ENCODE measurements at places on chromosomes 7 and 10.
A peak's percentile ranks its signal among the peaks of the same experiment; 100 is the strongest.

DNA sequence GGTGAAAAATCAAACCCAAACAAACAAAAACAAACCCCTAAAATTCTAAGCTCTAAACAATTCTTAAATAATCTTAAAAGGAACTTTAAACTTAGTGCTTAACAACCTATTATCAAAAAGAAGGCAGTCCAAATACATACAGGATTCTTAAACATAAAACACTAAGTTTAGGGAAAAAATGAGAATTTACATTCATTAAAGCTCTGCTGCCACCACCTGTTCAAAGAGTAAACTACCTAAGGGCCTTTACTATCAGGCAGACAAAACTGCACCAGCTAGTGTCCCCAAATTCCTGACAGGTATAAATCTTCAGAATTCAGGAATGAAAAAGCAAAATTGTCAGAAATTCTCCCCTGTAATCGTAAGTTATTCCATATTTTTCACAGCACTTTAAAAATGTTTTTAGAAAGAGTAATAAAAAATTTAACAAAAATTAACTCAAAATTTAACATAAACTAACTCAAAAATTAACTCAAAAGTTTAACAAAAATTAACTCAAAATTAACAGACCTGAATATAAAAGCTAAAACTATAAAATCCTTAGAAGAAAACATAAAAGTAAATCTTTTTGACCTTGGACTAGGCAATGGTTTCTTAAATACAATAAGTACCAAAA is 55.1 kb downstream of the PDZD8 start:
- no peaks in the 10 kb centered on the region for H3K27me3 ChIP-seq
- H3K4me1 ChIP-seq, result peaks cover 16% of the 10 kb centered on the region
- H3K36me3 ChIP-seq, result peaks cover 1% of the 10 kb centered on the region
- no peak for DNase-seq
- H3K4me3 ChIP-seq, result no peak overlapping the region
- no peak overlapping the region for H3K27ac ChIP-seq

DNA sequence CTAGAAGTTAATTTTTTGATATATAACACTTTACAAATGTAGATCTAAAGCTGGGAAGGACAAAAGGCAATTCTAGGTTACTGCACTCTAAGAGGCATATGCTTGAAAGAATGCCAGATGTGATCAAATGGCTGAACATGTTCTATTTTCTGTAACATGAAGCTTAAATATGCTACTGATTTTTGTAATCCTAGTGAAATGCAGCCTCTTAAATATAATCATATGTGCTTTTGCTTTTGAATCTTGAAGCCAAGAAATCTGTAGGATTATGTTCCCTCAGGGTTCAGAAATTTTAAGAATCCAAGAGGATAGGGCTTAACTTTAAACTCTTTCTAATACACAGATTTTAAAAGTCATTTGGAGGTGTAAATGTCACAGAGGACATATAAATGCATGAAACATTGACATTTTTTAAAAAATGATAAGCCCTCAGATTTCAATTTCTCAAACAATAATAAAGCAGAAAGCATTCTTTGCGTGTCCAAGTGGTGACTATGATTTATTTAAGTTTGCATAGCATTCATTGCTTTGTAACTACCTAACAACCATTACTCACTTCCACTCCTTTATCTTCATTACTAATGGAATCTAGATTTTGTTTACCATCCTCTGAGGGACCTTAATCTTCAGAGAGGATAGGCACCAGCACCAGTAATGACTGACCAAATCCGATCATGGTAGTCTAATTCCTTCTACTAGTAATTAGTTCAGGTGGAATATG is 170.4 kb downstream of the MAGI2 start:
- H3K27ac ChIP-seq, result no peak overlapping the region
- no peaks in the 10 kb centered on the region for H3K36me3 ChIP-seq
- no peak for DNase-seq
- no peaks in the 10 kb centered on the region for H3K4me1 ChIP-seq
- H3K4me3 ChIP-seq, result no peak overlapping the region
- H3K27me3 ChIP-seq, result no peaks in the 10 kb centered on the region

GRCh38 chr10:21496343-21497176 is 28.9 kb downstream of the SKIDA1 start:
- H3K4me3 ChIP-seq, result peak overlapping the region; percentile 45
- no peaks in the 10 kb centered on the region for H3K27me3 ChIP-seq
- peak; percentile 57 for DNase-seq
- peak overlapping the region; percentile 13 for H3K27ac ChIP-seq
- H3K36me3 ChIP-seq, result no peaks in the 10 kb centered on the region

- H3K27me3 ChIP-seq, result no peaks in the 10 kb centered on the region
- H3K27ac ChIP-seq, result no peak overlapping the region
- no peaks in the 10 kb centered on the region for H3K36me3 ChIP-seq
- H3K4me1 ChIP-seq, result no peaks in the 10 kb centered on the region
Observed at GRCh38 chr10:108872854-108873253, 1050.5 kb downstream of the XPNPEP1 start.

GRCh38 chr10:119872610-119872859 is at the start of gene MCMBP:
Gene MCMBP, minus strand, starts transcription at chr10:119872843. Its CDS starts 259 bp downstream, at chr10:119872584.
- H3K27me3 ChIP-seq, result no peaks in the 10 kb centered on the region
- H3K36me3 ChIP-seq, result no peaks in the 10 kb centered on the region
- H3K4me3 ChIP-seq, result peak within 1 kb of the TSS; percentile 58
- peaks cover 35% of the 10 kb centered on the region for H3K4me1 ChIP-seq
- no peak for DNase-seq

DNA sequence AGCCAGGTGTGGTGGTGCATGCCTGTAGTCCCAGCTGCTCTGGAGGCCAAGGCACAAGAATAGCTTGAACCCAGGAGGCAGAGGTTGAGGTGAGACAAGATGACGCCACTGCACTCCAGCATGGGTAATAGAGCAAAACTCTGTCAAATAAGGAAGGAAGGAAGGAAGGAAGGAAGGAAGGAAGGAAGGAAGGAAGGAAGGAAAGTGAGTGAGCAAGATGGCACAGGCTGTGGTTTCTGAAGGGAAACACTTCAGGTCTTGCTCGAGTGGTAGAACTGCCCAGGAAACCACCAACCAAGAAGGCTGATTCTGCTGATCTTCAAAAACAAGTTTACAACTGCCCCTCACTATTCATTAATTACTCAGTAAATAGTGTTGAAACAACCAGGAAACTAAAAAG is 45.2 kb downstream of the EZH2 start:
- H3K27me3 ChIP-seq, result no peaks in the 10 kb centered on the region
- H3K4me1 ChIP-seq, result no peaks in the 10 kb centered on the region

GRCh38 chr10:101646364-101646763 is 48.6 kb downstream of the FBXW4 start:
- no peaks in the 10 kb centered on the region for H3K36me3 ChIP-seq
- H3K27ac ChIP-seq, result no peak overlapping the region
- no peak overlapping the region for H3K4me3 ChIP-seq
- H3K27me3 ChIP-seq, result no peaks in the 10 kb centered on the region

DNA sequence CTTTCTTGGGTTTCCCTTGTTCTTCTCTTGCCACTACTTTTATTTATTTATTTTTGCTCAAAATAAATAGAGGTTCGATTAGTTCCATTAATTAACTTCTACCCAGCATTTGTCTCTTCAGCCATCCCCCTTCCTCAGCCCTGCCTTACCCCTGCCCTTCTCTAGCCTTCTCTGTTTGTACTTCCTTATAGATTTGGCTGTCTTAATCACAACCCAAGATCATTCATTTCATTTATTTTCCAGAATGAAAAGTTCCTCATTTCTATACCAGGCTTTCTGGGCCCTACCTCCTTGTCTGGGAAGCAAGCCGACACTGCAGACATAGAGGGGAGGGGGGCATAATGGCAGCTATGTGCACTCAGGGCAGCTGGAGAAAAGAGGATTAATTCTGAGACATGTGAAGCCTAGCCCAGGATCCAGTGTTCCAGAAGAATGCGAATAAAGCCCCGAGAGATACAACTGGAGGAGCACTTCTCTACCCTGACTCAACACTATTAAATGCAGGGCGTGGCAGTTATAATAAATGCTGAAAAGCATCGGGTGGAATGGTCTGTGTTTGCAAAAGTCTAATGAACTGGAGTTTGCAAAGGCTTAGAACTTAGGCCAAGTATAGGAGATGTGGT is 6.4 kb upstream of the PDCD4 start:
- H3K27ac ChIP-seq, result peak overlapping the region; percentile 63
- DNase-seq, result no peak
- no peak overlapping the region for H3K4me3 ChIP-seq

DNA sequence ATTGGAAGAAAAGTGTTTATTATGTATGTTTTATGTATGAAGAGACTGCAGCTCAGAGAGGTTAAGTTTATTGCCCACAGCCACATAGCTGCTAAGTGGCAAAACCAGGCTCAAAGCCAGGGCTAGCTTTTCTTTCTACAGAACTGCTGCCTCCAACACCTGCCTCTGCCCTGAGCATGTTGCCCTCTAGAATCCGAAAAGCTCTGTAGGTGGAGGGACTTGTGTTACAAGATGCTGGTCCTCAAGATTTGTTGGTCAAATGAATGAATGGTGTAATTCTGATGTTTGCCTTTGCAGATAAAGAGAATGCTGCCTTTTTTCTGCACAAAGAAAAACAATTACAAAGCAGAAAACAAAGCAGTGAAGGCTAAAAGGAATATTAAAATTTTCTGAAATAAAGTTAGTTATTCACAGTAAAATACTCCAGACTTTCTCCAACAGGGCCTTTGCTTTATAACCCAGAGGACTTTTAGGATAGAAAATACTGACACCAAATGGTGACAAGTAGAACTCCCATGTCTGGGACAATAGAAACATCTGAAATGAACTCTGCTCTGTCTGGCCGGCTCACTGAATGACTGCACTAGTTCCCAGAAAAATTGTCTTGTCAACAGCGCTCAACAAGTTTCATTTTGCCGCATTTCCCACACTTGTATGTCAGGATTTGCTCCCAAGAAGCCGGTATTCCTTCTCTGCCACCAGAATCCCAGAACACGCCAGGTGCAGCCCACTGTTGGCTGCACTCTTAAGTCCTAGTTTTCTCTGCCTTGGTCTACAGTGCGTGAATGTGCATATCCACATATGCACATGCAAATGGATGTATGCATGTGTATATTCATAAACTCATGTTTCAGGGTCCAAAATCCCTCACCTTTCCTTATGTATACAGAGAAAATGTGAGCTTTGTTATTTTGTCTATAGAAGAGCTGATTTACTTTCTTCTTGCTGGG is 11.0 kb upstream of the DNTT start:
- no peaks in the 10 kb centered on the region for H3K27me3 ChIP-seq
- H3K4me3 ChIP-seq, result no peak overlapping the region
- peak; percentile 43 for DNase-seq
- H3K36me3 ChIP-seq, result no peaks in the 10 kb centered on the region
- peaks cover 6% of the 10 kb centered on the region for H3K4me1 ChIP-seq

DNA sequence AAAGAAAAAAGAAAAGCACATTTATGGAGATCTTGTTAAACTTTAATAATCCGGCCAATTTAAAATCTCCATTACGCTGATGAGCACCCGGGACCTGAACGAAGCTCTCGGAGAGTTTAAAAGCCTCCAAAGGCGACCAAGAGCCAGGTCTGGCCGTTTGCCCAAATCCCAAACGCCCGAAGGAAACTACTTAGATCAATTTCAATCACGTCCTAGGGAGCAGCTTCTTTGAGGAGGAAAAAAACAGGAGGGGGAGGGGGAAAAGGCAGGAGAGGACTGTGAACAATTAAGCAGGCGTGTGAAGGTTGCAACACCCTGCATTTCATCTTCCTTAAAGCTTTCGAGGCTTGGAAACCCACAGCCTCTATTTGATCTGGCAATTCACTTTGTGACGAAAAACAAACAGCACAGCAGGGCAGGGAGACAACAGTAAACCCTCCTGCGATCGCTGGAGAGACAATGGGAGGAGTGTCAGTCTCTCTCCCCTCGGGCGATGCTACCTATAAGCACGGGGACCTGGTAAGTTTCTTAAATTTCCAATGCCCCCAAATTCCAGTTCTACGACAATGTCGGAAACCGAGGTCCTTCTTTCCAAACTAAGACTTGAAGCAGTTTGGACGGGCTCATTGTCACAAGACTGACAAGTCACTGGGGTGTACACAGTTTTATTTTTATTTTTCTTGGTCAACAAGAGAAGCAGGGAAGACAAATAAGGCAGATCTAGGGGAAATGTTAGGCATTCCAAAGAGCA is 1.2 kb downstream of the KLF6 start:
- peaks cover 16% of the 10 kb centered on the region for H3K36me3 ChIP-seq
- peak overlapping the region; percentile 88 for H3K4me3 ChIP-seq
- H3K27ac ChIP-seq, result peak overlapping the region; percentile 98
- peaks cover 48% of the 10 kb centered on the region for H3K4me1 ChIP-seq
- DNase-seq, result peak; percentile 80

- H3K27ac ChIP-seq, result no peak overlapping the region
- no peaks in the 10 kb centered on the region for H3K4me1 ChIP-seq
- H3K4me3 ChIP-seq, result no peak overlapping the region
- H3K36me3 ChIP-seq, result no peaks in the 10 kb centered on the region
Observed at GRCh38 chr7:39069031-39069430, 91.3 kb downstream of the POU6F2 start.

DNA sequence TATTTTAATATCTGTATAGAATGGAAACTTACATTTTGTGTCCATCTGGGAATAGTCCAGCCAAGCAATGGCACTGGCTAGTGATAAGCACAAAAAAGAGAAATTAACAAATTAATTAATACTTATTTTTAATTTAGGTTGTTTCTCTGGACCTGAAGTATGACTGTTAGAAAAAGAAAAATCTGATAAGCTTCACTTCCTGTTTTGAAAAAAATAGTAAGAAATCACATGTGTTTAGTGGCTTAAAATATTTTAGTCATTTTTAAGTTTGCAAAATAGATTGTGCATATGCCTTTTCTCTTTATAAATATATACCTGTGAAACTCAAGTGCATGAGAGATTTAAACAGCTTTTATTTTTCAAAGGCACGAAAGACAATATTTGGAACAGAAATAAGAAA is 50.1 kb upstream of the CREB5 start:
- H3K4me3 ChIP-seq, result no peak overlapping the region
- H3K36me3 ChIP-seq, result no peaks in the 10 kb centered on the region
- H3K27ac ChIP-seq, result no peak overlapping the region
- H3K4me1 ChIP-seq, result no peaks in the 10 kb centered on the region

GRCh38 chr7:11895337-11895736 is 63.3 kb upstream of the THSD7A start:
- H3K4me3 ChIP-seq, result no peak overlapping the region
- H3K36me3 ChIP-seq, result no peaks in the 10 kb centered on the region
- no peak overlapping the region for H3K27ac ChIP-seq
- DNase-seq, result no peak
- H3K27me3 ChIP-seq, result no peaks in the 10 kb centered on the region

Measured in body of pancreas (tissue), 4 donors.